ENCODE measurements at places on chromosomes 4 and X. TPM values are rescaled to one million over a fixed set of nuclear protein-coding genes. Genes with fewer than 3 reads are reported as not detected.

MTNR1A gene
- not detected for total RNA-seq

FGFBP1 gene
- 1.1 TPM for total RNA-seq

GSPT2 gene
- 3.1 TPM for total RNA-seq

MBNL3 gene
- 15.6 TPM for total RNA-seq

NR3C2 gene
- total RNA-seq = 7.4 TPM
